NB4 (cell line): ENCODE measurements at places on chromosomes 13 and 19.

DNA sequence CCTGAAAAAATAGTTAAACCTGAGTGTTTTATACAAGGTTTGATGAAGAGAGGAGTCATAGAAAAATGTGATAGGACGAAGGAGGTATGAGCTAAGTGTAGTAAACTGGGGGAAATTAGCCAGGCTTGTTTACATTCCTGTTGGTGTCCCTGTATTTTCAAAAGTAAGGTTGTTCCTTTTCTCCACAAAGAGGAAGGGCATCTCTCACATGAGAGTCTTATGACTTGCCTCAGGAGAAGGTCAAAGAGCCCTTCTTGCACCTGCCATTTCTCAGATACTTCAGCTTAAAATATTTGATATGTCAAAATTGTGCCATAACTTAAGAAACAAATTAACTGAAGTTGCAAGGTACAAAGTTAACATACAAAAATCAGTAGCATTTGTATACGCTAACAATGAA is 3.6 kb upstream of the N4BP2L2 start:
- DNase-seq = no peak

- DNase-seq = peak; percentile 4
These were observed 36.7 kb upstream of the CD177 start for GRCh38 chr19:43316591-43317319.

DNA sequence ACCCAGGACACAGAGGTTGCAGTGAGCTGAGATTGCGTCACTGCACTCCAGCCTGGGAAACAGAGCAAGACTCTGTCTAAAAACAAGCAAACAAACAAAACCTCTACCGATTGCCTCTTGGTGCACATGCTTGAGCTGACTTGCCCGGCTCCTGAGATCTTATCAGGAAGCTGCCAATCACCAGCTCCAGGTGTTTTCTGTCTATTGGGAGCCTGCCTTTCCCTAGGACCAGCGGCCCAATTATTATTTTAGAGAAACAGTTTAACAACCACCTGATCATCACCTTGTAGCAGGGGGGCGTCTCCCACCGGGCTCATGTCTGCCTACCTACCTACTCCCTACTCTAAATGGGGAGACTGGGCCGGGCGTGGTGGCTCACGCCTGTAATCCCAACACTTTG is 10.8 kb downstream of the CLEC4M start:
- DNase-seq = no peak

GRCh38 chr19:1864480-1865171 is 1.2 kb upstream of the KLF16 start:
- DNase-seq = peak; percentile 78

- no peak for DNase-seq
These were observed 13.5 kb upstream of the ZNF823 start for GRCh38 chr19:11752244-11752736.

DNA sequence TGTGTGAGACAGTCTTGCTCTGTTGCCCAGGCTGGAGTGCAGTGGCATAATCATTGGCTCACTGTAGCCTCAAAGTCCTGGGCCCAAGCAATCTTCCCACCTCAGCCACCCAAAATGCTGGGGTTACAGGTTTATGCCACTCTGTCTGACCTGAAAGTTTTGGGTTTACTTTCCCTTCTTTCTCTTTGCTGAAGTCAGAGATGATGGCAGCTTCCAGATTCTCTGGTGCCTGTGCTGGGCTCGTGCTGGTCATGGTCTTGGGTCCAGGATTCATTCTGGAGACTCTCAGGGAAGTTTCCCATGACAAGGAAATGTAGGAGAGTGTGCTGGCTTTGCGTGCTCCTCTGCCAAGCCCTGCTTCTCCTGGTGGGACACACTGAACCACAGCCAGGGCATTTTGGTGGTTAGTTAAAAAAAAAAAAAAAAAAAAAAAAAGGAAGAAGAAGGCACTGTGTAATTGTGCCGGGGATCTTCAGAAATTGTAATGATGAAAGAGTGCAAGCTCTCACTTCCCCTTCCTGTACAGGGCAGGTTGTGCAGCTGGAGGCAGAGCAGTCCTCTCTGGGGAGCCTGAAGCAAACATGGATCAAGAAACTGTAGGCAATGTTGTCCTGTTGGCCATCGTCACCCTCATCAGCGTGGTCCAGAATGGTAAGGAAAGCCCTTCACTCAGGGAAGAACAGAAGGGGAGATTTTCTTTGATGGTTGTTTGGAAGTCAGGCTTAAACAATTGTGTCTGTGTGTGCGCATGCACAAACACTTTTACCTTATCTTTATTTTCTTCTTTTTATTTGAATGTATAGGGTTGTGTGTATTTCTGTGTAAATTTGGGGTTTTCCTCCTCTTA is at the start of gene ALOX5AP:
Gene ALOX5AP, plus strand, starts transcription at position 519 of the 847 bp plus-strand sequence. Its CDS starts 63 bp downstream, at position 582.
- peak; percentile 92 for DNase-seq

- peak; percentile 71 for DNase-seq
These were observed 730 bp downstream of the NRTN start for GRCh38 chr19:5805462-5806132.

DNA sequence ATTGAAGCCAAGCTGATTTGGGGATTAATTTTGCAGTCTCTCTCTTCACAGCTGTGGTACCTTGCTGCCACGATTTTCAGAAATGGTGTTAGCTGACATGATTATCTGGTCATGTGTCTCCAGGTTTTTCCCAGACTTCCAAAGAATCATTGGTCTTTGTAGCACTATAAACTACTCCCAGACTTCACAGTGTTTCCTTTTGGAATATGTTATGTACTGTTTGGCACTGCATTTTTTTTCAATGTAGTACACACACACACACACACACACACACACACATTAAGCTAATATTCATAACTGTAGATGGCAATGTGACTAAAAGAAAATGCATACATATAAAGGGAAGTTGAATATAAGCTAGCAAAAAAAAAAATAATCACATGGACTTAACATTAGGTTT is 856.6 kb upstream of the SPRY2 start:
- DNase-seq = no peak

DNA sequence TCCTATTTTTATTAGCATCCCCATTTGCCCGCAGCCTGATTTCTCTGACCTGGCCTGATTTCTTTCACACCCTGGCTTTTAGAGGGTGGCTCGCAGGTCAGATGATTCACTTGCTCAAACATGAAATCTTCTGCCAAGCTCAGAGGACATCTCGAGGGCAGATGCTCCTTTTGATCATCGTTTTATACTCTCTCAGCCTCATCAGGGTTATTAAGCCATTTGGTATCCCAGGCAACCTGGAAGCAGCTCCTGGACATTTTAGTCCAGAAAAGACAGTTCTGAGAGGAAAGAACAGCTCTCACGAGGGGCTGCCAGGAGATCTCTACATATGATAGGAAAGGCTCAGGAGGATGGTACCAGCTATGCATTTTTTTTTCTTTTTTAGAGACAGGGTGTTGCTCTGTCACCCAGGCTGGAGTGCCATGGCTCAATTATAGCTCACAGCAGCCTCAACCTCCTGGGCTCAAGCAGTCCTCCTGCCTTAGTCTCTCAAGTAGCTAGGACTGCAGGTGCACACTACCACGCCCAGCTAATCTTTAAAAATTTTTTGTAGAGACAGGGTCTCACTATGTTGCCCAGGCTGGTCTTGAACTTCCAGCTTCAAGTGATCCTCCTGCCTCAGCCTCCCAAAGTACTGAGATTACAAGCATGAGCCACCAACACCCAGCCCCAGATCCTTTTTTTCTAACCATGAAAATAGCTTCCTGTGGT is 165.4 kb downstream of the KATNAL1 start:
- no peak for DNase-seq

GRCh38 chr19:8575467-8575997 is 1.7 kb downstream of the MYO1F start:
- peak; percentile 88 for DNase-seq

DNA sequence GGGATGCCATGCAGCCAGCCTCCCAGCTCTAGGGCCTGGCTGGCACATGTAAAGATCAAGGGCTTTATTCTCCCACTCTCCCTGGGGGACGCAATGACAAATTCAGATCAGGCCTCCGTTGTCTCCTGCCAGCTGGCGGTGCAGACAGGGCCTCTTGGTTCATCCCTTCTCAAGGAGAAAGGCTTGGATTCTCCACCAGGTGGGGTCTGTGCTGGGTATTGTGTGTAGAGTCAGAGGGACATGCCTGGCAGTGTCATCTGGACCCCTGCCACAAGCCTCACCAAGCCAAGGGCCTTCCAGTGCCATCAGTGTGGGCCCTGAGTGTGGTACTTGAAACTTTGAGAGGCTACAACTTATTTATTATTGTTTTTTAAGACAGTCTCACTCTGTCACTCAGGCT is 8.4 kb upstream of the PTPRS start:
- DNase-seq = no peak

DNA sequence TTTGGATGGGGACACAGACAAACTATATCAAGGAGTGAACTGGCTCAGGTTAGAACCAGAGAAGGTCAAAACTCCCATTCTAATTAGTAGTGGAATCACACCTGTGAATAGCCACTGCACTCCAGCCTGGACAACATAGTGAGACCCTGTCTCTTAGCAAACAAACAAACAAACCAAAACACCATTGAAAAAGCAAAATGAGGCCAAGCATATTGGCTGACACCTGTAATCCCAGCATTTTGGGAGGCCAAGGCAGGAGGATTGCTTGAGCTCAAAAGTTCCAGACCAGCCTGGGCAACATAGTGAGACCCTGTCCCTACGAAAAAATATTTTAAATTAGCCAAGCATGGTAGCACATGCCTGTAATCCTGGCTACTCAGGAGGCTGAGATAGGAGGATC is 39.1 kb upstream of the UBAC2 start:
- DNase-seq = no peak

DNA sequence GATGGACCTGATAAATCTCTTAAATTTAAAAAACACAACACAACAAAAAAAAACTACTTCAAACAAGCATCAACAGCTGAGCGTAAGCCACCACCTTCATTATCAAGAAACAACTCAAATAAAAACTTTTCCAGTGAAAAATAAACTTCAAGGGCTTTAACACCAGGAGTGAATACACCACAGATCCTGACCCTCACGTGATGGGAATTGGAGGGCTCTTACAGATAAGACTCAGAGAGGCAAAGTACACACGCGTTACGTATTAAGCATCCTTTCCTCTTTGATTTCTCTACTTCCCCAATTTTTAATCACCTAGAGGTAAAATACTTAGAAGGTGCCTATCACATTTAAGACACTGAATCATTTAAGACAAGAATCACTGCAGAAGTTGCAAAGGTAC is 573 bp upstream of the STARD13 start:
- no peak for DNase-seq

DNA sequence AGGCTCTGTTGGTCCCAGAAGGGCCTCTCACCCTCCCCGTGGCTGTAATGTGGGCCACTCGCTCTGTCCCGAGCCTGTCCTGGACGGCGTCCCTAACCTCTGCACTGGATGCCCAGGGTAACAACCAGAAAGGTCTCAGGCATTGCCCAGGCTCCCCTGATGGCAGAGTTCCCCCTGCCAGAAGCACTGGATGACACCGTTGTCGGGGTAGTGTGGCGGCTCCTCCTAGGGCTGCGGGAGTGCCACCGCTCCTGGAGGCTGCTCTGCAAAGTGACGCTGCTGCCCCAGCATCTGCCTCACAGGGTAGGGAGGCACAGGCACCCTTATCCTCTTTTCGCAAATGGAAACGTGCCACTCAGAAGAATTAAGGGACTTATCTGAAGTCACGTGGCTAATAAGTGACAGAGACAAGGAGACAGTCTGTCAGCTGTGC is 32.0 kb downstream of the MPHOSPH8 start:
- DNase-seq = no peak

DNA sequence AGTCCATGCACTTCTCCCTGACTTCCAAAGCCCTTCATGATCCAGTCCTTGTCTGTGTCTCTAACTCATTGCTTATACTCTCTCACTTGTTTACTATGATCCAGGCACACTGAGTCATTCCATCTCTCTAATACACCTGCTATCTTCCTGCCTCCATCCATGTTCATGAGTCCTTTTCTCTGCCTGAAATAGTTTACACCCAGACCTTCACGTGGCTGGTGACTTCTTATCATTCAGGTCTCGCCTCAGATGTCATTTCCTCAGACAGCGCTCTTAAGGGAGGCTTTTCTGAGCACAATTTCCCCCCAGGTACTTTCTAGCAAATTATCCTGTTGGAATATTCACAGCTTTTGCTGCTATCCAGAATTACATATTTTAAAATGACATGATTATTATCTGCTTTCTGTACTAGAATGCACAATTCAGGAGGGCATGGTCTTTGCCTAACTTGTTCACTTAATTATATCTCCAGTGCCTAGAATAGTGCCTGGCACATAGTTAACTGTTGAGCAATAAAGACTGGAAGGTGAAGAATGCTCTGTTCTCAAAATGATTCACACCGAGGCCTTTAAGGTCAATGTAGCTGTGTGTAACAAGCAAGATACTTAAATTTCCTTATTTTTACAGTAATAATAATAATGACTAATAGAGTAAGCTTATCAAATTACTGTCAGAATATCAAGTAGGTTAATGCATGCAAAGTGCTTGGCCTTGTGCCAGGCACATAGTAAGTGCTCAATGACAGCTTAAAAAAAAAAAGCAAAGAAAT is 183.7 kb upstream of the SPRY2 start:
- DNase-seq = no peak

DNA sequence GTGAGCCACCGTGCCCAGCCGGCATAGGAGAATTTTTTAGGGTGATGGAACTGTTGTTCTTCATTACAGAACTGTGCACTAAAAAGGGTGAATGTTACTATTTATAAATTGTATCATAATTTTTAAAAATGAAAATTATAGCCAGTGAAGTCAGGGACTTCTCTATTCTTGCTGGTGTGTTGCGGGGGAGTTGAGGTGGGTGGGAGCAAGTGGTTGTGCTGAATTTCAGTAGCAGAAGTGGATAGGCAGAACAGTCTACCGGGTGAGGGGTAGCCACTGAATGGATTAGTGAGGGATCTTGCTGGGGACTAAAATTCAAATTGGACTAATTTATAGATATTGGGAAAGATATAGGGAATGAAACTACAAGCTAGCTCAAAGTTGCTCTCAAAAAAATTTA is 74.0 kb downstream of the CAB39L start:
- DNase-seq = peak; percentile 58

GRCh38 chr19:38289955-38290354 is 14.1 kb upstream of the C19orf33 start:
- DNase-seq = no peak

DNA sequence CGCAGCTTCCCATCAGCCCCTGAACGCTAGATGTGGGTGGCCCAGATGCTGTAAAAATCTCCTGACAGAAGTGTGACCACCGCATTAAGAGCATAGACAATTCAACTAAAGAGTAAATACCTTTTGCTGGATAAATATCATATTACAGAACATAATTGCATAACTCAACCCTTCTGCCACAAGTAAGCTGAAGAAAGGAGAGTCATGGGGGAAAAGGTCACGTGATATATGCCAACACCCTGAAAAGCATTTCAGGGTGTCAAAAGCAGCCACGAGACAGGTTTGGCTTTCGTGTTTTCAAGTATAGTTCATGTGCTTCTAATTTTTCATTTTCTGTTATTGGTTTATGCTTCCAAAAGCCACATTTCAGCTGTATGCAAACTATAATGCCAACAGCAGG is 71.3 kb downstream of the LHFPL6 start:
- DNase-seq = peak; percentile 7
